ENCODE measurements at places on chromosomes 13 and 19.

GRCh38 chr19:11203194-11204075 is 6.1 kb upstream of the KANK2 start:
- DNase-seq, result no peak

DNA sequence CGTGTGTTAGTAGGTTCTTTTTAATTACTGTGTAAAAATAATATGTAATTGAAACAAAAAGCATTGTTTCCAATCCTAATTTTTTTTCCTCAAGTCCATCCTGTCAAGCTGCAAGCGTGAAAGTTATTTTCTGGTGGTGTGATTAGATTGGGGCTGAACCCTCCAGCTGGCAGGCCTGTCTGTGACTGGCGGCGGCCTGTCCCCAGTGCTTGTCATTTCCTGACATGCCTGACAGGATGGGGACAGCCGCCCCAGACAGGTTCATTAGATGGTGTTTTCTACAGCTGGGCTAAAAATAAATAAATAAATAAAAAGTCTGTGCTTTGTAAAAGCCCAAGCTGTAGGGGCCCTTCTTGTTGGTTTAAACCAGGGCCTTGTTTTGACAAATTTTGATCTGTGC is 53.7 kb upstream of the MAB21L1 start:
- DNase-seq, result no peak

DNA sequence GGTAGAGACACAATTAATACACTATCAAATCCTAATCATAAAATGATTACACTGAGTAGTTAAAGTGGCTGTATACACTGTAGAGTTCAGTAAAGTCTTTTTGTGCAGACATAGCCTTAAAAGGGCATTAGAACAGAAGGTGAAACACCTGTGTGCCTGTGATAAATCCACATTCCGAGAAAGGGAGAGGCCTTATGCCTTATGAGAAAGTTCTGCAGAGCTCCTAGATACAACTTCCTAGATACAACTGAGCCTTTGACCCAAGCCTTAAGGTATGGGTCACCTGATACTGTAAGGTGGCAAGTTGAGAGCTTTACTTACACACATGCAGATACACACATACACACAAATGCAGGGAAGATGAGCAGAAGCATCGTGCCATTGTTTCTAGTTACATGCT is 6.3 kb downstream of the SERP2 start:
- DNase-seq, result no peak

DNA sequence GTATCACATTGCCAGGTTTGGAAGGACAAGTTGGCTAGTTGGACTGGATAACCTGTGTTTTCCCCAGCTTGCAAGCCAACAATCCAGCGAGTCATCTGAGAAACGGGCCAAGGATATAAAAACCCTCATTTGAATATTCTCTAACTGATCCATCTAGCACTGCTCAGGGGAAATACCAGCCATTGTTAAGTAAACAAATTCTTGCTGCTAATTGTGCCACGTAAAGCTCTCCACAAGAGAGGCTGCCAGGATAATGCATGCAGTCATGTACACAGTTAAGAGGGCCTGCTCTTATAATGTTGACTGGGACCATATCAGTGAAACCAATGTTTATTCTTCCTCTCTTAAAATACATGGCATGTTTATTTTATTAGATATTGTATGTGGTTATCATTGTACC is 663.2 kb upstream of the SGCG start:
- DNase-seq, result no peak
